Kasumi-1 (cell line): ENCODE measurements at places on chromosomes 16 and 17.

DNA sequence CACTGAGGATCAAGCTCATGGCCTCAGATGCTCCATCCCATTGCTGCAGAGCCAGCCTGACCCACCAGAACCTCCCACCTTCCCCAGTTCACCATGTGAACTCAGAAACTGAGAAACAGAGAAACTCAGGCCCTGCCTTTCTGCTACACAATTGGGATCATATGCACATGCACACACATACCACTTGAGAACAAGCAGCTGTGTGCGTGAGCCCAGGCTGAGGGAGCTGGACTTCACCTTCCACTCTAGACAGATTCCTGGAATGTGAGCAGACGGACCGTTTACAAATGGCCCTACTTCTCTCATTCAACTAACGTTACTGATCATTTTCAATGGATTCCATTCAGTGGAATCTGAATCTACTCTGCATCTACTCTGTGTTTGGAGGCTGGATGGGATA lies 1.7 kb upstream of the SPEM2 start:
- DNase-seq = no peak

- DNase-seq = peak; percentile 77
These were observed 297.7 kb downstream of the SEC14L1 start for GRCh38 chr17:77438241-77439188.

DNA sequence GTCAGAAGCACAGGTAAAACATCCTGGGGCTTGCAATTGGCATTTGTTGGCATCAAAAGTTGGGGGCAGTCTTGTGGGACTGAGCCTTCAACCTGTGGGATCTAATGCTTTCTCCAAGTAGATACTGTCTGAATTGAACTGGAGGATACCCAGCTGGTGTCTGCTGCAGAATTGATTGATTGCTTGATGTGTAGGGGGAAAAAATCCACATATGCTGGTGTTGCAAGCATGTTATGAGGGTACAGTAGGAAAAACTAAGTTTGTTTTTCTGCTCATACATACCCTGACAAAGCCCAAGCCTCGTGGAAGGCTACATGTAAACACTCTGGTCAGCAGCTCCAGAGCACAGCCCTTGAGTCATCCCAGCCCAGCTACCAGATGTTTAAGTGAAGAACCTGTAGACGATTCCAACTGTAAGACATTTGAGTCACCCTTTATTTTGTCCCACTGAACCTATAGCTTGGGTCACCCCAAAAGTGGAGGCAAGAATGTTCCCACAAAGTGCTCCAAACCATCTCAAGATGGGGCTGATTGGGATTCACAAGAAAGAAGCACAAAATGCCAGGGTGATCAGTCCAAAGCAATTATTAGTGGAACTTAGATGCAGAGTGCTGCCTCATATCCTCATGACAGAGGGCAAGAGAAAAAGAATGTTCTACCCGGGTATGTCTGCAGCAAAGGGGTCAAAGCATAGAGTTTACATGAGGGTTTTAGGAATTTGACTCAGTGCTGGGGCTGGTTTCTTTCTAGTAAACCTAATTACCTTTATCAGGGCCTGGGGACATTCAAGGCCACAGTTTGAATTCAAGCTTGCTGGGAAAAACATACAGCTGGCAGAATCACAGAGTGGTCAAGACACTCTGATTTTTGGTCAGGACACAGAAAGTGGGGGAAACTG lies 9.6 kb upstream of the APPBP2 start:
- no peak for DNase-seq

DNA sequence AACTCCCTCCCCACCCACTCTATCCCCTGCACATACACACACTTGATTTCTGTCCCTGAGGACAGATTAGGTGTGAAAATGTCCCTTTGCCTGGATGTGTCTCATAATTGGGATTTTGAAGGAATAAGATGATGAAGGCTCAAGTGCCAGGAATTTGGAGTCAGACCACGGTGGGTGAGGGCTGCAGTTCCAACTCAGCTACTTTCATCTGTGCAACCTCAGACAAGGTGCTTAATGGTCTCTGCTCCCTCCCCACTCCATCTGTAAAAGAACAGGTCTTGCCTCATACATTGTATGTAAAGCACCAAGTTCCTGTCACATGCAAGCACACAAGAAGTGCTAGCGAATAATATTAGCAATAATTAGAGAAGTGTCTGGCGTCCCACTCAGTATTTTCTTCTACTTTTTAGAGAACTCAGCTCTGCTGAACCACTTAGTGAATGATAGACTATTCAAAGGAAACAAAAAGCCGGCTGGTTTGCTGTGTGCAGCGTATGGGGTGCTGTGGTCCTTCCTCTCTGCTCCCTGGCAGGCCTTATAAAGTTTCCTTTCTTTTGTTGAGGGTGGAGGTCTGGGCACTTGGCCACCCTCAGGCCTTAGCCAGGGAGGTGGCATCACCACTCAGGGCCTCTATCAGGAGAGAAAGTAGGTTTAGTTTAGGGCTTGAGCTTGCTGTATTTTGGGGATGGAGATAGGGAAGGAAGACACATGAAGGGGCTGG lies 6.4 kb downstream of the TBX4 start:
- no peak for DNase-seq

DNA sequence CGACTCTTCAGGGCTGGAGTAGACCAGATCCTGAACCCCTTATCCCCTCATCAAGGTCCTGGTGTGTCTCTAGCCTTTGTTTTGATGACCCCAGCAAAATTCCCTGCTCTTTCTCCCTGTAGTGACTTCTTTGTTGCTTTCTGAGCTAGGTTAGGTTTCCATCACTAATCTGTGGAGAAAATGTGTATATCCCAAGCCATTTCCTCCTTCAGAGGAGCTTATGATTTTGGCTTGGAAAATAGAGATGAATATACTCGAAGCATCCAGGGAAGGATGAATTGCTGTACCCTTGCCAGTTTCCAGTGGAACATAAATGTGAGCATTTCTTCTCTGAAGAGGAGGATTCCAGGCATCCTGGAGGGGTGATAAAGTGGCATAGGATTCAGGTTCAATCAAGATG lies 55.8 kb downstream of the KSR1 start:
- no peak for DNase-seq

DNA sequence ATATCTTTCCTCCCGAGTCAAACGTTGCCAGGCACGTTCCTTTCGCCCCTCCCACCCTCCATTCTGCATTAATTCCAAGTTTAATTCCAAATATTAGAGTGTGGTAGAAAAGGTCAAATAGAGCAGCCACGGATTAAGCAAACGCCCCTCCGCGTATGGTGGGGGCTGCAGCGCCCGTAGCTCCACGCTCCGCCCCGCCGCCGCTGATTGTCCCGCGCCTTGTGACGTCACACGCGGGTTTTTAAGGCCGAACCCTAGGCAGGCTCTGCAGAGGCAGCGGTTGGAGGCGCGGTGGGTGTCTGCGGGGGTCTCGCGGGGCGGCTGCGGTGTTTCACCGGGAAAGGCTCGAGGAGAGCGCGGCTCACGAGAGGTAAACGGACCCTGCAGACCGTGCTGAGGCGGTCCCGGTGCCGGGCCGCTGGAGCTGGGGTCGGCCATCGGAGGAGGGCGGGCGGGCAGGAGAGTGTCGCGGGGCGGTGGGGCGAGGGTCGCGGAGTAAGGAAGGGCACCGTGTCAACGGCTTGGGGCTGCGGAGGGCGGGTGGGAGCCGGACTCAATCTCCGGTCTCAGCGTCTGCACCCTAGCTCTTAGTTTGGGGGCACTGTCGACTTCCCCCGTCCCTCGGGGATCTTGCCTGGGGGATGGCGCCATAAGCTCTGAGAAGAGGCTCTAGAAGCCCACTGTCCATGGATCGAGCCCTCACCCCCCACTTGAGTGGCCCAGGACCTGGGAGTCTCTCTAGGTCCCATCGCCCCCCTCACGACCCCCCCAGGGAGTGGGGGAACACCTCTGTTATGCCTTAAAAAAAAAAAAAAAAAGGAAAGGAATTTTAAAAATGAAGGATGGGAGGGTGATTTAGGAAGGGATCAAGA lies at the start of gene ARL4D:
ARL4D (plus strand) TSS at position 270 of the 872 bp plus-strand sequence. CDS start 740 bp downstream, outside the sequence.
- peak; percentile 55 for DNase-seq

DNA sequence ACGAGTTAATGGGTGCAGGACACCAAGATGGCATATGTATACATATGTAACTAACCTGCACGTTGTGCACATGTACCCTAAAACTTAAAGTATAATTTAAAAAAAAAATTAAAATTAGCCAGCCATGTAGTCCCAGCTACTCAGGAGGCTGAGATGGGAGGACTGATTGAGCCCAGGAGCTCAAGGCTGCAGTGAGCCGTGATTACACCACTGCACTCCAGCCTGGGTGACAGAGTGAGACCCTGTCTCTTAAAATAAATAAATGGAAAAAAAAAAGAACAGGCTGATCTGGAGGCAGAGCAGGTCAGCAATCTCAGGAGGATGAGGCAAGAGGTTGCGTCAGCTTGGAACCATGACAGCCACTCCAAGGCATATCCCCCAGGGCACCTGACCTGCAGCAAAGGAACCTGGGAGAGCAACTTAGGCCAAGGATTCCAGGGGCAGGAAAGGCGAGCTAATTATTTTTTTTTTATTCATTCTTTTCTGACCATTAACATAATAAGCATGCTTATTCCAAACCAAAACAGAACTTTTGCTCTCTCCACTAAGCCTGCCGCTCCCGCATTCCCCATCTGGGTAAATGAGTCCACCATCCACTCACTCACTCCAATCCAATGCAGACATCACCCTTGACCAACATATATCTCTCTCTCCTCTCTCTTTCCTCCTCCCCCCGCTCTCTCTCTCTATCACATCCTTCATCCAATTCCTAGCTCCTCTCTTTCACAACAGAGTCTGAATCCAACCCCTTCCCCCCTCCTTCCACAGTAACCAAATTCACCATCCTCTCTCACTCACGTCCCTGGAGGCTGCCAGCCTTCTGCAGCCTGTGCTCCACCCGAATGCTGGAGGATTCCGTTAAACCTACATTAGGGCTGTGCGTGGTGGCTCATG lies 47.7 kb downstream of the TK2 start:
- no peak for DNase-seq

GRCh38 chr16:17829811-17830210 lies 359.1 kb upstream of the XYLT1 start:
- DNase-seq = no peak

DNA sequence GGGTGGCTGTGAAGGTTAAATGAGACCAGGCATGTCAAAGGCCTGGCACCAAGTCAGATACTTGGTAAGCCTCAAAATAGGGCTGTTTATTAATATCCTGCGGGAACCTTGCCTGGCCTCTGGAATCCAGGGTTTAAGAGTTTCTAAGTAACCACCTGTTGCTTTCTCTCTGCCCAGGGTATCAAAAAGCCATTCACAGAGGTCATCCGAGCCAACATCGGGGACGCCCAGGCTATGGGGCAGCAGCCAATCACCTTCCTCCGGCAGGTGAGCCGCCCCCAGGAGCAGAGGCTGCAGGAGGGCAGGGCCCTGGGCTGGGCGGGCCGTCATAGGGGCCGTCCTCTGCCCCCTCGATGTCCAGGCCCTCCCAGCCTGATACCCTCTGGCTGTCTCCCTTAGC lies 13.3 kb downstream of the GPT2 start:
- no peak for DNase-seq

DNA sequence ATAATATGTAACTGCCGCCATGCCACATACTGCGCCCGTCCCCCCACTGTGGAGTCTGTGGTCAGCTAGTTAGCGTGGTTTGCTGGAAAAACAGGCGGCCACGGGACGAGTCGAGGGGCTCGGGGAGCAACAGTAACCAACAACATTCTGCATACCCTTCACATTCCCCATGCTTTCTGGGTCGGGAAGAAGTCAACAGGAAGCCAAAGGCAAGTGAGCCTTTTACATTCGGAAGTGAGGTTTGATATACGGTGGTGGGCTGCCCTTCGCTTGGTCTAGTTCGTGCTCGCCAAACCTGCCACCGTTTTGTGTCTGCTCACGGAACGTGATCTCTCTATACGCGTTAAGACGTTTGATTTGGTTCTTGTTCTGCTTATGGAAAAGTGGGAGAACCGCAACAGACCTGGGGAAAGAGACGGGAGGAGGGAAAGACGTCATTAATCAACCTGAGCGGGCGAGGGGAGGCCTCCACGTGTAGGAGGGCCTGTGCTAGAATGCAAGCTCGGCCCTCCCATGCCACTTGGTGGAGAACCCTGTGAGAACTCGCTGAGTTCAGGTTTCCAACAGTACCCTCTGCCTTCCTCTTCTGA lies 28.9 kb upstream of the CFAP20 start:
- DNase-seq = no peak

GRCh38 chr17:21573961-21574610 lies 118.2 kb upstream of the KCNJ18 start:
- DNase-seq = no peak

DNA sequence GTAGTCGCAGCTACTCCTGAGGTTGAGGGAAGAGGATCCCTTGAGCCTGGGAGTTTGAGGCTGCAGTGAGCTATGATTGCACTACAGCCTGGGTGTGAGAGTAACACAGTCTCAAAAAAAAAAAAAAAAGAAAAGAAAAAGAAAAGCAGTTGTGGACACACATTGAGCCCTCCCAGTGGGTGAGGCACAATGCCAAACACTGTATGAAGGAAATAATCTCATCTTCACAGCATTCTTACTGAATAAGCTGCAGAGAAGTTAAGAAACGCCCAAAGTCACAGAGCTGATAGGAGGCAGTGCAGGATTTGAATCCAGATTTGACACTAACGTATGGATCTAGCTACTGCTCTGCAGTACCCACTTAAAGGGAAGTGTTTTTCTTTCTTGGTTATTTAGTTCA lies 5.9 kb upstream of the LYZL6 start:
- no peak for DNase-seq

GRCh38 chr16:11354733-11355574 lies 9.7 kb downstream of the RMI2 start:
- peak; percentile 21 for DNase-seq

- DNase-seq = no peak
These were observed 27.1 kb downstream of the OGFOD1 start for GRCh38 chr16:56478281-56479049.

DNA sequence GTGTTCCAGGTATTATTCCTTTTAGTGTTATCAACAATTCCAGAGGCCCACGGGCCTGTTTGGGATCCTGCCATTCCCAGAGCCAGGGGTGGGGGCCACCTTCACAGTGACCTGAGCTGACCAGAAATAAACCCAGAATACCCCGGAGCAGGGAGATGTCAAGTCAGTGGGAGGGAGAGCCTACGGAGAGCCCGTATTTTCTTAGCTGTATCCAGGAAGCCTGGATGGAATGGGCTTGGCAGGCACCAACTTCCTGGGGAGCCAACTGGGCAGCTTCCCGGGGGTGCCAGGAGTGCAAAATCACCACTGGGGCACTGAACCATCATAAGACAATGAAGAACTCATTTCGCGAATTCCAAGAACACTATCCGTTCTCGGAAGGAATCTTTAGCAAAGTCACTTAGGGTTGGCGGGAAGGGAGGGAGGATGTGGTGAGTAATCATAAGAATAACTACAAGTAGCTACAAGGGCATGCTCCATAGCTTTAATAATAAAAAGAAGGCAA lies 13.2 kb upstream of the MRTFB start:
- no peak for DNase-seq

DNA sequence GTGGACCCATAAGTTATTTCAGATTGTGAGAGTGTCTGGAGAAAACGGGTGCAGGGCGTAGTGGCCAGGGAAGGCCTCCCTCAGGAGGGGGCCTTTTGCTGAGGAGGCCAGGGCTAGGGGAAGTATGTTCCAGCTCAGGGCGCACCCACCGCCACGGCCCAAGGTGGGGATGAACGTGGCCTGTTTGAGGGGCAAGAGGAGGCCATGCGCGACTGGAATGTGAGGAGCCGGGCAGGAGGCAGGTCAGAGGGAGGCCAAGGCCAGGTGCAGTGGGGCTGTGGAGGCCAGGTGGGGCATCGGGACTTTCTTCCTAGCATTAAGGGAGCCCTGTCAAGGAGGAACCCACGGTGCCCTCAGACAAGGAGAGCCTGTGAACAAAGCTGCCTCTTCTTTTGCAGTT lies 26.7 kb downstream of the SLC12A3 start:
- no peak for DNase-seq

GRCh38 chr16:4796982-4797804 lies 2.0 kb downstream of the SMIM22 start:
- DNase-seq = no peak
